A172 (cell line): ENCODE measurements at places on chromosomes 3 and 15. TPM values are rescaled to one million over a fixed set of nuclear protein-coding genes. Genes with fewer than 3 reads are reported as not detected.

TMEM108 gene
- not detected in 2 replicates for total RNA-seq

TYRO3 gene
- total RNA-seq, result 10.7 and 22.2 TPM in 2 replicates

TRH gene
- total RNA-seq, result not detected in 2 replicates

TKT gene
- 406 and 438 TPM in 2 replicates for total RNA-seq

CYP1A1 gene
- 0.17 and 0.22 TPM in 2 replicates for total RNA-seq

NEK10 gene
- 8.4 and 11.5 TPM in 2 replicates for total RNA-seq

IQCH gene
- 2.4 and 3.1 TPM in 2 replicates for total RNA-seq

PP2D1 gene
- total RNA-seq, result not detected in 2 replicates

CKMT1A gene
- not detected in 2 replicates for total RNA-seq

FSIP1 gene
- 0.41 and 0.86 TPM in 2 replicates for total RNA-seq

GRCh38 chr3:40913192-40913591 lies 286.1 kb upstream of the CTNNB1 start:
- DNase-seq, result no peak

GRCh38 chr15:40891810-40892446 lies 2.3 kb upstream of the VPS18 start:
- DNase-seq, result peak; percentile 59

DNA sequence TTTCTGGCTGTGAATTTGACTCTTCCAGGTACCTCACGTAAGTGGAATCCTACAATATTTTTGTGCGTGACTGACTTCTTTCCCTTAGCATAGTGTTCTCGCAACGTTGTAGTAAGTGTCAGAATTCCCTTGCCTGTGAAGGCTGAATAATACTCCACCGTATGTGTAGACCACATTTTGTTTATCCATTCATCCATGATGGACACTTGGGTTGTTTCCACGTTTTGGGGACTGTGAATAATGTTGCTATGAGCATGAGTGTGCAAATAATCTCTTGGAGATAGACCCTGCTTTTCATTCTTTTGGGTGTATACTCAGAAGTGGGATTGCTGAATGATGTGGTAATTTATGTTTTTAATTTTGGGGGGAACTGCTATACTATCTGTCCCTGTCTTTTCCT lies 82.2 kb downstream of the APBA2 start:
- DNase-seq, result no peak

DNA sequence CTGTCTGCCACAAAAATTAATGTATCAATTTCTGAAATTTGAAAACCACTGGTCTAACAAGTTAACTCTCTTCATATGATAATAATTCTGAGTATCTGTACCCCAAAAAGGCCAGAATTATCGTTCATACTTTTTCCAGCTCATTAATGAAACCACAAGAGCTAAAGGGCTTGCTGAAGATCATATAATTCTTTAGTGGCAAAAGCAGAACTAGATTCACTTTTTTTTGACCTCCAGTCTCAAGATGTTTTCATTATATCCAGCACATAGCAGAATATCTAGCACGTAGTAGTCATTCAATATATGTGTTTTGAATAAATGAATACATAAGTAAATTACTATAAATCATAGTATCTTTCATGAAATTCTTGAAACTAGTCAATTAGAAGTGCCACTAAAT lies 246.7 kb upstream of the KCNH8 start:
- DNase-seq, result no peak

GRCh38 chr15:100186366-100186765 lies 155.4 kb downstream of the ADAMTS17 start:
- no peak for DNase-seq

DNA sequence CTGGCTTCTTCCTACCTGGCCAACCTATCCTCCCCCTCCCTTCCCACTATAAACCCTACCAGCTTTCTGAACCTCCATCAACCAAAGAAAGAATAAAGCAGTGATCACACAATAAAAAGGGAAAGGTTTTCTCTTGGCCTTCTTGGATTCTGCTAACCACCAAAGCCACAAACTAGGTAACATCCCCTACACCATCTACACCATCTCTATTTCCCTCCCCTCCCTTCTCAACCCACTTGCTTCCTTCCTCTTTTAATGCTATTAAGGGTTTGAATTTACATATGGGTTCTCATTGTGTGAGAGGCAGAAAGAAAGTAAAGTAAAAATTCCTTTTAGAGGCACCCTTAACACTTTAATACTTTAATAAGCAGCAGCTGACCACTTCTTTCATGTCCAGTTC lies 25.8 kb upstream of the RSL24D1 start:
- no peak for DNase-seq

- DNase-seq, result no peak
Measured at GRCh38 chr3:156577736-156578135, 22.8 kb upstream of the SSR3 start.

- peak; percentile 19 for DNase-seq
Measured at GRCh38 chr3:161038725-161039124, 66.4 kb downstream of the B3GALNT1 start.

GRCh38 chr15:91384189-91384730 lies 284.2 kb downstream of the SV2B start:
- DNase-seq, result no peak

GRCh38 chr15:101003706-101004105 lies 84.5 kb downstream of the LRRK1 start:
- no peak for DNase-seq

DNA sequence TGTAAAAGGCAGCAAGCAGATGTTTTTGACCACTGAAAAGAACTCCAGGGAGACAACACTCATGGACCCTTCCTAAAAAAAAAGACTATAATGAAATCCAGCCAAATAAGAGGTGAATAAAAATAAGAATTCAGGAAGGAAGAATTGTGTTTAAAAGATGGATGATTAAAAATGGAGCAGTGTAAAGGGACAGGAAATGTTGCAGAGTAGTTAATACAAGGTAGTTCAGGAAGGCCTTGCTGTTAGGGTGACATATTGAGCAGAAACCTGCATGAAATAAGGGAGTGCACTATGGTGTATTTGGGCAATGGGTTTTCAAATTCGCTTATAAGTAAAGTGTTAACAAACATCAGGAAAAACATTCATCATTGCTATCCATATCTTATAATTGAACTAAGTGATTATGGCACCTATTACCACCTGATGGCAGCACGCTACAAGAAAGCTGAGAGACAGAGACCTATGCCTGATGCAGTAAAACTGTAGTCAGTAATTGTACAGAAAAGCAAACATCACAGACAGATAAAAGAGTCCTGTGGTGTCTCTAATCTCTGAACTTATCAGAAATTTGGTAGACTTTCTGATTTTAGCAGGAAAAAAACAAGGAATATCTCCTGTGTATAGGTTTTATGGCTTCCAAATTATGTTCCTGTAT lies 5.8 kb upstream of the DBR1 start:
- peak; percentile 49 for DNase-seq

- DNase-seq, result no peak
Measured at GRCh38 chr15:65208647-65209046, 2.6 kb downstream of the CILP start.

GRCh38 chr15:63522225-63522578 lies 17.8 kb downstream of the USP3 start:
- DNase-seq, result no peak

DNA sequence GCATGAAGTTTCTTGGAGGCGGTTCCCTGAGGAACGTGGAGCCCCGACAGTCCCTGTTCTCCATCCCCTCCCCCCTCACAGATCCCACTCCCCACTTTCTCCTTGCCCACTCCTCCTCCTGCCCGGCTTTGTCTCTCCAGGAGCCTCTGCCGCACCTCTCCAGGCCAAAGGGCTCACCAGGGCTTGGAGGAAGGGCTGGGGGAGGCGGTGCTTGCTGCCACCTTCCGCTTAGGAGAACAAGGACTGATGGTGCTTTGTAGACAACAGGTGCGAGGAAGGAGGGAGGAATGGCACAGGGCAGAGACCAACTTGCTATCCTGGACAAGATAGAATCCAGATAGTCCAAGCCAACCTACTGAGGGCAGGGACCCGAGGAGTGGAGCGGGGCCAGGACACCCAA lies 103.5 kb upstream of the SMAD3 start:
- DNase-seq, result no peak

DNA sequence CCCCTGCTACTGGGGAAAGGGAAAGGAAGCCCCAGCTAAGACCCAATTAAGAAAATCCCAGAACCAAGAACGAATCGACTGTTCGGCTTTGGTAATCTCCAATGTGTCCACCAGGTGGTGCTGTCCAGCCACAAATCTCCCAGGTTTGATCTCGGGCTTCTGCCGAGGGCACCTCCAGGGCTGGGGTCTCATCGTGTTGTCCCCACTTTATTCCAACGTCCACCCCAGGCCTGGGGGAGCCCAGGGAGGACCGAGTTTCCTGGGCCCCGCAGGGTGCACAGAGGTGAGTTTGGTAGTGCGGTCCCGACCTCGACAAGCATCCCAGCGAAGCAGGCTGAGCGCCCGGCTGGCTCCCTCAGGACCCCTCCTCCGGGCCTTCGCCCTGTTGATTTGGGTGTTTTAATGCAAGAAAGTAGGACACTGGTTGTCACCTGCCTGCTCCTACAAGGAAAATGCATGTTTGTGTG lies 185.1 kb downstream of the GOLGA6L6 start:
- peak; percentile 22 for DNase-seq

- peak; percentile 74 for DNase-seq
Measured at GRCh38 chr3:150970665-150971324, 1.7 kb downstream of the CLRN1 start.

DNA sequence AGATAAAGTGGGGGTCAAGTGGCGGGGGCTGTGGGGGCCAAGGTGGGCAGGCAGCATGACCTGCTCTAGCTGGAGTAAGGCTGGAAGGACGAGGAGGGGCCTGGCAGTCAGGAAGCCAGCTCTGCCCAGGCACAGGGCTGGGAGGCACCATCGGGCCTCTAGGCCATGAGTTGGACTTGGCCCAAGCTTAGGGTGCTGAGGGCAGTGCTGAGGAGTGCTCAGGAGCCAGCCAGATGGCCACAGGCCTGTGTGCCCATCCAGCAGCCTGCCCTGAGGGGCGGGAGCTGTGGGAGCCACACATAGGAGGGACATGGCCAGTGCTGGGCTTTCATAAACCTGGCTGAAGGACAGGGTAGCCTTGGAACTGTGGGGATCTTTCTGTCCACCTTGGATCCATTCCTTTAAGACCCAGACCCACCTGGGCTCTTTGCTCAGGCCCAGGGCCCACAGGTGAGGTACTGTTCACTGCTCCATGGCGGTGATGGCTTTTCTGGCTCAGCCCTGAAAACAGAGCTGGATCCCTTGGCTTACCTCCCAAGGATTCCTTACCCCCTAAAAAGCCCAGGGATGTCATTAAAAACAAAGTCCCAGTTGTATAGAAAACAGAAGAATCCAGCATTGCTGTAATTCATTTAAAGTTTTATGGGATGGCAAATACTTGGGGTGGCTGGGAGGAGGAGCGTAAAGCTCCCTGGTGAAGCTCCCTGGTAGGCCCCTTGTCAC lies 137.0 kb downstream of the DNAJB8 start:
- DNase-seq, result no peak

DNA sequence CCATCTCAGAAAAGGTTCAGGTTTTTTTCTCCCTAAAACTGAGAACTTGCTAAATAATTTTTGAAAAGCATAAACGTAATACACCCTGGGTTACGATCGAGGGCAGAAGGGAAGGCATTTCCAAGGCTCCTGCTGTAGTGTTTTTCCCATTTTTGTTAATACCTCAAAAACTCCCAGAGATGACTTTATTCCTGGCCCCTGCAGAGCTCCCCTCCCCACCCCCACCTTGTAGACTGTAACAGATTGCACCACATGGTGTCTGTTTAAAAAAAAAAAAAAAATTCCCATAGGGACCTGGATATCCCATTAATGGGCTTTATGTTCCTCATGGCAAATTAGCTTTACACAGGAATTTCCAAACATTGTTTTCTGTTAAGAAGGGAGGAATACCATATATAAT lies 38.2 kb downstream of the FEZF2 start:
- DNase-seq, result no peak

- no peak for DNase-seq
Measured at GRCh38 chr15:66560856-66561525, 4.8 kb downstream of the LCTL start.

GRCh38 chr3:58299839-58300516 lies 6.1 kb upstream of the RPP14 start:
- peak; percentile 22 for DNase-seq

- DNase-seq, result no peak
Measured at GRCh38 chr3:64379221-64379620, 154.0 kb upstream of the PRICKLE2 start.

- DNase-seq, result no peak
Measured at GRCh38 chr15:40243126-40243810, 4.4 kb downstream of the PAK6 start.

GRCh38 chr3:117874028-117874690 lies 1160.5 kb downstream of the IGSF11 start:
- DNase-seq, result no peak

DNA sequence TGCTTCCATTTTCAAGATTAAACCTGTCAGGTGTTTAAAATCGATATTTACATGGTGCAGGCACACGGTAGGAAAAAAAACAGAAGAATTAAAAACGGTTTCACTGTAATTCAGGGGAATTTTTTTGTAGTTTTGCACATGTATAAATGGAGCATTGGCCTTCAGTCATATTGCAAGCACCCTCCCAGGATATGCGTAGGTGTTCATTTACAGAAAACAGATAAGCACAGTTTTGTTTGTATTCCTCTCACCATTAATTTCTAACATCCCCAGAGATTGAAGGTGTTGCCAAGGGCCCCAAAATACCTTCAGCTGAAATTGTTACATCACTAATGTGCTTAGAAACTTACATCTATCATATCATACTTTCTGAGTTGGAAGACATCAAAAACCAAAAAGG lies 427.1 kb upstream of the NR2F2 start:
- no peak for DNase-seq

DNA sequence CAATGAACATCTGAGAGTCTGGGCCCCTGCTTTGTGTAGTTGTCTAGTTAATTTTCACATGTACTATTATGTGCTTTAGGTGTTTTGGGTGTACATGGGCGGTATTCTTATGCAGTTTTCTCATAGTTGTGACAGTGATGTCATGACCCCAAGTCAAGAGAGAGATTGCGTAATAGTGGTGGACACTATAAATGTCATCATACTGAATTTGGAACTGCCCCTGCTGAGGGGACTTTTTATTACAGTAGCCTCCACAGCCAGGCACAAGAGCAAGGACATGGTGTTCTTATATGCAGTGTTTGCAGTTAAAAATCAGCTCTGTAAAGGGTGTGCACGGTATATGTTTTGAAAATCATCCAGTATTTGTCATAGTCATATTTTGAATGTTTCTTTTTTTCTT lies 29.5 kb downstream of the ABHD2 start:
- DNase-seq, result no peak

- DNase-seq, result peak; percentile 28
Measured at GRCh38 chr3:45343947-45344346, 44.4 kb upstream of the LARS2 start.

GRCh38 chr15:28998511-28998910 lies 112.7 kb downstream of the APBA2 start:
- DNase-seq, result no peak
